ENCODE measurements at places on chromosomes 13 and 19.
A peak's percentile ranks its signal among the peaks of the same experiment; 100 is the strongest.

GRCh38 chr13:63463782-63464610, 2048.3 kb upstream of the PCDH20 start:
- DNase-seq, result no peak

DNA sequence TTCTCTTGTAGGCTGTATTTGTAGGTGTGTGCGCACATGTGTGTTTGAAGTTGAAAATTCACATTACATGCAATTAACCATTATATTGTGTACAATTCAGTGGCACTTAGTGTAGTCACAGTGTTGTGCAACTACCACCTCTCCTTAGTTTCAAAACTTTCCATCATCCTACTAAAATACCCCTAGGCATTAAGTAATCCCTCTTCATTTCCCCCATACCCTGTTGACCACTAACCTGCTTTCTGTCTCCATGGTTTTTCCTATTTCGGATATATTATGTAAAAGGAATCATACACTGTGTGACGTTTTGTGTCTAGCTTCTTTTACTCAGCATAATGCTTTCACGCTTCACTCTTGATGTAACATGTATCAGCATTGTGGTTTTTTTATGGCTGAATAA, 16.1 kb downstream of the LSM14A start:
- no peak for DNase-seq

- peak; percentile 52 for DNase-seq
Measured at GRCh38 chr13:110907951-110908898, 6.6 kb downstream of the ANKRD10 start.

DNA sequence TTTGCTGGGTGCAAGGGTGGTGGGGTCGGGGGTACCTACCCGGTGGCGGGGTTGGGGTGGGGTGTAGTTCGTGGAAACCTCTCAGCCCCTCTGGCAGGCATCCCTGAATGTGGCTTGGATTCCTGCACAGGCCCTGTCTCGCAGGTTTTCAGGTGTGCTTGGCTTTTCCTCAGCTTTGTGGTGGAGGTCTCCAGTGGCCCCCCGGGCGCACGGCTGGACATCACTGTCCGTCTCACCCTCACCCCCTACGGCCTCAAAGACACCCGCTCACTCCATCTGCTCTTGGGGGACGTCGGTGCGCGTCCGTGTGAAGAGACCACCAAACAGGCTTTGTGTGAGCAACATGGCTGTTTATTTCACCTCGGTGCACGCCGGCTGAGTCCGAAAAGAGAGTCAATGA, 44.3 kb downstream of the ZNF146 start:
- DNase-seq, result no peak

Data from left lobe of liver (tissue), 2 donors.